ENCODE measurements at places on chromosomes 6 and 20.

DNA sequence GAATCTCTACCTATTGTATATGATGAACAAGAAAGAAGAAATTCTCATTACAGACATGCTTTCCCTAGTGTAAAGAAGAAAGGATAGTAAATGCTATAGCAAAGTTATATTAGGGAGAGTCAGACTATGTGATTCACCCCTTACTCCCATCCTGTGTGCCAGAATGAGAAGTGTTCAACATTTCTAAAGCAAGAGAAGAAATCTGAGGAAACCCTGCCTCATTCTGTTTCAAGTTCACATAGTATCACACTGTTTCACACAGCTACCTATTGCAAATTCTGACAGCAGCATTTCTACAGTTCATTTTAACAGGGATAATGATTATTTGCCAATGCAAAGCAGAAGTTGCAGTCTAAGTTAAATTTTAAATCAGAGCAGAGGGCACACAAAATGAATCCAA, 267.2 kb upstream of the TCF21 start:
- DNase-seq, result no peak

DNA sequence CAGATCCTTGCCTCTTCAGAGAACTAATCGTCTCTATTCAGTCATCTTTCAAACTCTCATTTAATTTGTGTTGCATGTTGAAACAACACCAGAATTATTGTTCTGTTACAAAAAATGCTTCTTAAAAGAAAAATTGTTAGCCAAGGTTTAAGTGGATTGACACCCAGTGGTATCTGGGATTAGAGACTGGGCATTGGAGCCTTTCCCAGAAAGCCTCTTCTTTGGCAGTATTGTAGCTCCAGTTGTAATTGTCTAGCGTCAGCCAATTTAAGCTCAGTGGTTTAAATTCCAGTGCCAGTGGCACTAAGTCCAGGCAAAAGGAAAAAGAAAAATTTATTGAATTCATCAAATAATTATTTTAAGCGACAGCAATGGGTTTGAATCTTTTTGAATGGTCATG, 801 bp downstream of the CCDC28A start:
- peak; percentile 56 for DNase-seq

DNA sequence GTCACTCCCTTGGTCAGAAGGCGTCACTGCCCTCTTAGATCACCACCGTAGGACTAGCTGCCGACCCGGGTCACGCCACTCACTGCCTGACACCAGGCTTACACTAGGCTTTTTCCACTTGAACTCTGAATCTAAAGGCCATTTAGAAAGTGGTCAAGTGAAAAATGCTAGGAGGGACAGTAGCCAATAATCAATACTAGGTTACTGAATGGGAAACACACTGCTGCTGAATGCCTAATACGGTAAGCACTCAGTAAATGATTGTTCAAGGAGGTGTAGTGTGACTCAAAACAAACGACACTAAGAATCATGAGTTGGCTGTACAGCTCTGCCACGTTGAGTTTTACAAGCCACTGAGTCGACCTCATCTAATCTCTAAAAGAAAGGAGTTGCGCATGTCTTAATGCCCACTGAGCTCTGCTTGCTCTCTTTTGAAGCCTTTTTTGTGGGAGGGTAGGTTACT, 760 bp upstream of the IBTK start:
- no peak for DNase-seq

DNA sequence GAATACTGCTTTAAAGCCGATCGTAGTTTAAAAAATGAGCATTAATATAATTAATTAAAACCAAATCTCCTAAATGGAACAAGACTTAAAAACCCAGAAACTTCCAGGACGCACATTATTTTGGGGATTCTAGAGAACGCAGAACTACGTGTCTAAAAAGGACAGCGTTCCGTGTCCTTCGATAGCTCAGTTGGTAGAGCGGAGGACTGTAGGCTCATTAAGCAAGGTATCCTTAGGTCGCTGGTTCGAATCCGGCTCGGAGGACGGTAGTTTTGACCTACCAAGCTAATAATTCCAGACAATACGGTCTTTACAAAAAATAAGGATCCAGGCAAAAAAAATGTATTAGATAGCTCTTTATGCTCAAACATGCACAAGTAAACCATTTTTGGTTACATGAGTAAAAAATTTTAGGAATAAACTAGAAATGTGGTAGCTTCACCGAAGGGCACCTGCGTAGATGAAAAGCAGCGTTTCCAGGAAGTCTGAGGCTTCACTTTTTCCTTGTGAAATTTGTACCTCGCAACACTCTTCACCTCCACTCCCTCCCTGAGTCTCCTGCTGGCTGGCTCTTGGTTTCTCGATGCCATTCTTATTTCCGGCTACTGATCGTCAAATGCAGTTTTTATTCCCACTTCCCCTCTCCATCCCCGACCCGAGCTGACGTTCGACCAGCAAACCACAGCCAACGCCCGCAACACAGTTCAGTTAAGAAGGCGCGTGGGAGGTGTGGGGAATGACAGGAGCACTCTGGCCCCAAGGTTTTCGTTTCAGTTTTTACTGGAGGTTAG, 19.6 kb upstream of the ABT1 start:
- peak; percentile 49 for DNase-seq

- no peak for DNase-seq
These were observed 62.8 kb upstream of the SCP2D1 start for GRCh38 chr20:18750735-18751134.

- no peak for DNase-seq
These were observed 58.0 kb downstream of the JARID2 start for GRCh38 chr6:15303920-15304291.

- no peak for DNase-seq
These were observed 506 bp downstream of the RGS17 start for GRCh38 chr6:153130515-153131036.

DNA sequence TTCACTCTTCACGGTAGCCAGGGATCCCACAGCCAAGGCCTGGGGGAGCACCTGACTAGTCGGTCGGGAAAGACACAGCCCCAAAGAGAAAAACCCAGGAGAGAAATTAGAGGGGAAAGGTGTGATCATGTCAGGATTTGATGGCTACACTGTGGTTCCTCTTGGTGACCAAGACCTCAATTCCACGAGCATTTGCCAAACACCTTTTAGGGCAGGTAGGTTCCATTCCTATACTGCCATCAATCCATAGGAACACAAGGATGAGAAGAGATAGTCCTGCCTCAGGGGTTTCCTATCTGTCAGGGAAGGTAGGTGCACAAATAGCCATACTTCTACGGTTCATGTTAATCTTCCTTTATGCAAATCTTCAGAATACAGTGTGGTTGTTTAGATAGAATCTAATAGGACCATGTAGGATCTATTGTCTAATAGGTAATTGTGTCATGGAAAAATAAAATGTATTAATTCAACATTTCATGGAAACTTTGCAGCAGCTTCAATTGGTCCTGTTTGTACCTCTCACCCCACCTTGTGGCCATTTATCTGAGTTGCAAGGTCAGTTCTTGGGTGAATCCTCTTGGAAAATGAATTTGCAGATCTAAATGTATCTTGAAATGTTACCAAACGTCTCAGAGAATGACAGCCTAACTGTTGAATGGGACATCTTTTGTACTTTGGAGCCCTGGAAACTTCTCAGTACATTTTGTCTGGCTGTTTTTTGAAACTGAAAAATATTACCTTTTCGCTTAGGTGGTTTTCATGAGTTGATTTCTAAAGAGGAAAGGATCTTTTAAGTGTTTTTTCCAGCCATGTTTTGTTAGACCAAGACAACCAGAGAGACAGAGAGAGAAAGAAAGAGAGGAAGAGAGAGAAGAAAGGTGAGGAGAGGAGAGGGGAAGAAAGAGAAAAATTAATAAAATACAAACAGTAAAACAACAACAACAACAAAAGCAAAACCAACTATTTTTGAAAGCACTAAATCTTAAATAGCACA, 33.7 kb upstream of the IYD start:
- DNase-seq, result peak; percentile 74

- DNase-seq, result no peak
These were observed 117.2 kb downstream of the JAG1 start for GRCh38 chr20:10556519-10557083.

DNA sequence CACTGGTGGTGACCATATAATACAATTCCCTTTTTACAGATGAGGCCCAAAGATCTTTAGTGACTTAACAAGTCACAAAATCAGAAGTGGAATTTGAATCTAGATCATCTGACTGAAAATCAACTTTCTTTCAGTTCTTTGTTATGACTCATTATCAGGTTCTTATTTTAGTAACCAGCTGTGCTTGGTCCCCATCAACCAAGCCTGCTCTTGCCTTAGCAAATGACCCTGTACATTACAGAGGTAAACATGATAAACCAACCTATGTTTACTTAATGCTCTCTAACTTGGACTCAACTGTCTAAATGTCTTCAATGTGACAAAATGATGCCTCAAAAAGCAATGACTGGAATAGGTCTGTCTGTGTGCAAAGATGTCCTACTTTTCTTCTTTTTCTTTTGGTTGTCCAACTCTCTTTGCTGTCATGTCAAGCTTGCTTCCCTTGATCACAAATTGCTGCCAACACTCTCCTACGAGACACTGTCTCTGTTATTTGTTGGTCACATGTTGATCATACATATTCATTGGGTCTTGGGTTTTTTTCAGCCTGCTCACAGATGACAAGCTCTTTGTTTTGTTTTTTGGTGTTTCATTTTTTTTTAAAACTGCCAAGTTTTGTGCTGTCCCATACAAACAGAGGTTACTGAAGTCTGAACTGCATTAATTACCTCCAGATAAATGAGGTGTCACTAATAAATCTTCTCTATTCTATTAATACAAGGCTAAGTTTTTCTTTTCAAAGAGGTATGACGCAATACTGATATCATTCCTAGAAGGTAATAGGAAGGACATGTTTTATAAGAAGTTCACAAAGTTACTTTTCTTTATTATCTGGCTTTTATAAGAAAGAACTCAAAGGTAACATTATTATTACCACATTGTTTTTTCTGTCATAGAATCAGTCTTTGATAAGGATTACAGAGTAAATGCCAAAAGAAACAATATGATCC, 62.2 kb upstream of the PLN start:
- peak; percentile 89 for DNase-seq

DNA sequence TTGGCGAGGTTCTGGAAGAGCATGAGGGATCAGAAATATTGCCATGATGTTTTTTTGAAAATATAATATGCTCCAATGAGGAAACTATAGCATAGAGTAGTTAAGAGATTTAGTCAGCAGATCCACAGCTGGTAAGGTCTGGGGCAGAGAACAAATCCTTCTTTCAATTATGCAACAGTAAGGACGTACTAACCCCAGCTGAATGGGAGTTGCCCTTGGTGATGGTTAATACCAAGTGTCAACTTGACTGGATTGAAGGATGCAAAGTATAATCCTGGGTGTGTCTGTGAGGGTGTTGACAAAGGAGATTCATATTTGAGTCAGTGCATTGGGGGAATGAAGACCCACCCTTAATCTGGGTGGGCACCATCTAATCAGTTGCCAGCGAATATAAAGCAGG, 745.5 kb upstream of the NRSN1 start:
- no peak for DNase-seq

DNA sequence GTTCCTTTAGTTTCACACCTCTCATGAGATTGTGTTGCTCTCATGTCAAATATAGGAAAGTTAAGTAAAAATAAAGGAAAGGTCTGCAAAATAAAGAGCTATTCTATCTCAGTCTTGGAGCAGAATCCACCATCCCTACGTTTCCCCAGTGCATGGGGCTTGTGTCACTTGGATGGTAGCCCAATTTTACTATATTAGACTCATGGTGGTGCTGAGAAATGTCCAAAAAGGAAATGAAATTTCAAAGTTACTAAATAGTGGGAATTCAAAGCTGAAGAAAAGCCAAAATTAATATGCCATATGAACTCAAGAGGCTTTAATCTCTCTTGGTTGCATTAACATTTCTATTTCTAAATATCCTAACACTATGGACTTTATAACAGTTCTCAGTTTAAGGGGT, 1283.3 kb upstream of the GJE1 start:
- DNase-seq, result no peak

GRCh38 chr6:35790683-35791082, 6.4 kb downstream of the CLPS start:
- DNase-seq, result no peak

DNA sequence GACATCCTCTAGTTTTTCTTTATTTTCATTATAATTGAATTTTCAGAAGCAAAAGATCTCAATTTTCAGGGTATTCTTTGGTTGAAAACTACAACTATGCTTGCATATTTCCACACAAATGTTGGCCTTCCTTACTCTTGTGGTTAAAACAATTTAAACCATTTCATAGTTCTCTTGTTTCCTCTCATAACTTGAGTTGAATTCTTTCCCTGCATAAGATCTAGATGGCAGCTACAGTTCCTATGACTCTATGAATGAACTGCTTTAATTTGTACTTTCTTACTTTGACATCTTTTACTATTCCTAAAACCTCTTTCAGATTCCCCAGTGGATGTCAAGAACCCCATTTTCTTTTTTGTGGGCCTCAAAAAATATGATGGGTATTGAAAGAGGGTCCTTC, 564.5 kb downstream of the NKAIN2 start:
- DNase-seq, result no peak

DNA sequence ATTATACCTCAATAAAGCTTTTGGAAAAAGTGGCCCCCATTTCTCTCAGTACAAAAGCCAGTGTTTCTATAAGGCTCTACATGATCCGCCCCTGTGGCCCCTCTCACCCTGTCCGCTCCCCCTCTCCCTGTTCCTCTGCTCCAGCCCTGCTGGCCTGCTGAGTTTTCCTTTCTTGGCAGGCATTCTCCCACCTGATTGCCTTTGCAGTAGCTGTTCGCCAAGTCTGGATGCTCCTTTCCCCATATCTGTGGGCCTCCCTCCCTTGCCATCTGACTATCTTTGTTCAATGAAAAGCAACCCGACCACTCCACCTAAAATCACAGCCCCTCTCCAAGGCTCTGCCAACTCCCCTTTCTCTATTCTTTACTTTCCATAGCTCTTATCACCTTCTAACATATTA, 33.2 kb downstream of the CDH22 start:
- peak; percentile 8 for DNase-seq

- no peak for DNase-seq
These were observed 31.2 kb downstream of the FASTKD5 start for GRCh38 chr20:3128275-3128984.

DNA sequence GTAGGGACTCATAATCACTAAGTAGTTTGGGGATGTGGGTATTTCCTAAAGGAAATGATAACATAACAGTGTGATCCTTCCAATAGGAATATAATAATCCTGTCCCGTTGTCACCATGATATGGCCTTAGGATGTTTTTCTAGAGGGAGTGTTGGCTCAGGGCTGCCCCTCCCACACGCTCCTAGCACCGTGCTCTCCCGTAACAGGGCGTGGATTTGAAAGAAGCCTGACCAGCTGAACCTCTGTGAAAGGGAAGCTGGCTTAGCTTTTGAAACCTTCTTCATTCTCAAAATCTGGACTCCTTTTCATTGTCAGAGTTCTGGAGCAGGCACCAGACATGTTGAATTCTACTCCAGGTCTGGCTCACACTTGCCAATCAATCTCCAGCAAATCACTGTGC, 103.4 kb upstream of the SASH1 start:
- DNase-seq, result no peak

- peak; percentile 51 for DNase-seq
These were observed 606 bp upstream of the ULBP1 start for GRCh38 chr6:149963212-149963461.

DNA sequence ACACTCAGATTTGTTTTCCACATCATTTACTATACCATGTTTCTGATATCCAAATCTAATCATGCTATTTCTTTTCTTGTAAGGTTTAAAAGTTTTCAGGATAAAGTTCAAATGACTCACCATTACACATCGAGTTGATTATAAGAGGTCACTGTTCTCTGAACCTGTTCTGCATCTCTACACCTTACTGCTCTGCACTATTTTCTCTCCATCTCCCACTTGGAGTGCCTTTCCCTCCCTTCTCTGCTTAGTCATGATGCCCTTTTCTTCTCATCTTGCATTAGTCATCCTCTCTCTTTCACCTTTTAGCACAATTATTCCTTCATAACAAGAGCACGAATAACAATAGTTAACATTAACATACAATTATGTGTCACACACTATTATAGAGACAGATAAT, 37.5 kb upstream of the FUT9 start:
- no peak for DNase-seq

GRCh38 chr6:140082867-140083297, 708.4 kb upstream of the CITED2 start:
- no peak for DNase-seq
